Urothelium cell line (cell line): ENCODE measurements at places on chromosomes 13 and 19.

DNA sequence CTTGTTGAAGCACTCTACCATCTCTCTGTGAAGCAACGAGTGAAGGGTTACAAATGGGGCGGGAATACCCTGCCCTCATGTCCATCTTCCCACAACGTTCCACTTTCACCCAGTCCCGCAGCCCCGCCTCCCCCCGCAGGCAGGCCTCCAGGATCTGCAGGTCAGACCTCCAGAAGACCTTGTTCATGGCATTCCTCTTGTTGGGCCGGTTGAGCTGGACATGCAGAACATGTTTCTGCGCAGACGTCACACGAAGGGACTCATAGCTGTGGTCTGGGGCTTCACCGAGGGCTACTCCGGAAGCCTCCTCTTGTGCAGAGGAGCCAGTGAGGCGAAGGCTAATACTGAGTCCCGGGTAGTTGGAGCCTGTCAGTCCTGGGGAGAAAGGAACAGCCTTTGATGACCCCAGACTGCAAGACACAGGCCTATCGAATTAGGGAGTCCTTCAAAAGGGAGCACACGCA lies 420 bp downstream of the ECH1 start:
- peak; percentile 57 for DNase-seq

- no peak for DNase-seq
Measured at GRCh38 chr13:61339054-61339621, 76.5 kb downstream of the PCDH20 start.

GRCh38 chr19:30504272-30504671 lies 132.1 kb downstream of the ZNF536 start:
- no peak for DNase-seq

- DNase-seq = no peak
Measured at GRCh38 chr19:7516333-7516732, 430 bp downstream of the ZNF358 start.

- no peak for DNase-seq
Measured at GRCh38 chr13:103187721-103188156, 121.5 kb upstream of the SLC10A2 start.

- DNase-seq = no peak
Measured at GRCh38 chr19:19304186-19304965, 15.9 kb downstream of the SUGP1 start.

DNA sequence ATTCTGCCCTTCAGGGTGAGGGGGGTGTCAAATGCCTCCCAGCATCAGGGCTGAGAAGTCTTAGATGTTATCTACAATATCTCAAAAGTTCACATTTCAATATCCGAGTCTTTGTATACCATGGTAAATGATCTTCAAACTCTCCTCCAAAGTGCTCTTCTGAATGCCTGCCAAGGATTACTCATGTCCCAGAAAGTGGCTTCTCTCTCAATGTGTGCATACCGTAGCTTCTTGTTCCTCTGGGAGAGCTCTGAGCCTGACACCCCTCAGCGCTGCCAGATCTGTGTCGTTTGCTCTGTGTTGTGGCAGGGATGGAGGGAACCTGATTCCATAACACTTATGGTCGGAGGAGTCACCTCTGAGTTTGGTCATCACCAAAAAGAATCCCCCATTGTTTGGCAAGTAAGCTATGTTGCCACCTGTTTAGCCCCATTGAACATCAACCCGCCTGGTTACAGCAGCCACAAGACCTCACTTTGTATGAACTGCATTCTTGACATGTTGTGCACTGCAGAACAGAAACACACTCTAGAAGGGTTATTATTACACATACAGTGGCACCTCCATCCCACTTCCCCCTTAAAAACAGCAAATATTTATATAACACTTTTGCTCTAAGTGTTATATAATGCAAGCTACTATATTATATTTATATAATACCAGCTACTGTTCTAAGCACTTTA lies 163.1 kb upstream of the MIR17HG start:
- peak; percentile 8 for DNase-seq

DNA sequence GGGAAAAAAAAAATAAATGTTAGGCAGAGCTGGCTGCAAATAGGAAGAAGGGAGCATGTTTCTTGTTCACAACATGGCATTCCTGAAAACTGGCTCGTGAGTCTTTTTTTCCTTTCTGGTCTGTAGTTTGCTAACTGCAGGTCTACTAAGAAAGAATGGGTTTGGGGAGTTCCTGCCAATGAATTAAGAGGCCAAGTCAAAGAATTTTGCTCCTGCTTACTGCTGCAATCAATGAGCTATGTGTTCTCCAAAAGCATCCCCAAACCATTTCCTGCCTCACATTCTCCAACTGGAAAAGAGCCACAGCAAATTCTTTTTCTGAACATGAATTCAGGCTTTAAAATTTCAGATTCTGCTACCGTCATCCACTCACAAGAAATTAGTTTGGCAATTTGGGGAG lies 88.6 kb downstream of the DCT start:
- DNase-seq = no peak

DNA sequence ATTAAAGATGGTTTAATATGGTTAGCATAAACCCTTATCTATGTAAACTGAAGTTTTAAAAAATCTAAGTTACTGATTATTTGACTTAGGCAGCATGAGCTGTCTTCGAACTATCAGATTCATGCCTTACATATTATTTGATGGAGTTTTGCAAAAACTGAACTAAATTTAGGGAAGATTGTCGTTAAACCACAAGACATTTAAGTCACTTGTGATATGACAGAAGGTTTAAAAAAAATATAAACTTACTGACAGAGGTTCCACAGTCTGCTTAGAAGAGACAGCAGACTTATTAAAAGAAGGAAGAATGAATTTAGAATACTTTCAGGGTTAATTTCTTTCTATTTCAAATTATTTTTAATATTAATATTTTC lies 110.9 kb upstream of the FRY start:
- no peak for DNase-seq

DNA sequence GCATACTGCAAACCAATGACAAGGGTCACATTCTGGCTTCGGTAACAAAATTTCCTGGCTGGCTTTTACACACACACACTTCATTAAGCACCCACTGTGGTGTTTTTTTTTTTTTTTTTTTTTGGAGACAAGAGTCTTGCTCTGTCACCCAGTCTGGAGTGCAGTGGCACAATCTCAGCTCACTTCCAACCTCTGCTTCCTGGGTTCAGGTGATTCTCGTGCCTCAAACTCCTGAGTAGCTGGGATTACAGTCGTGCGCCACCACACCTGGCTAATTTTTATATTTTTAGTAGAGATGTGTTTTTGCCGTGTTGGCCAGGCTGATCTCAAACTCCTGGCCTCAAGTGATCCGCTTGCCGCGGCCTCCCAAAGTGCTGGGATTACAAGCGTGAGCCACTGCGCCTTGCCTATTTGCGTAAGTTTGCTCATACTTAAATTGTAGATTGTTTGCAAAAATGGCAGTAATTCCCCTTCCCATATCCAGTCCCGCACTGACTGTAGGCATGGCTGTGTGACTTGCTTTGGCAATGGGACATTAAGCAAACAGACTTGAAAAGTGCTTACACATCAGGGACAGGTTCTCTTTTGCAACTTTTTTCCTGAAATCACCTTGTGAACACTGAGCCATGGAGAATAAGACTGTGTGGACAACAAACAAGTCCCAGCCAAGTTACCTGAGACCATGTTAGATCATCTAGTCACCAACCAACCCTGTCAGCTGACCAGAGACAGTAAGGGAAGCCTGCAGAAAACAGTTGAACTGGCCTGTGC lies 42.1 kb upstream of the EBPL start:
- no peak for DNase-seq

- DNase-seq = peak; percentile 87
Measured at GRCh38 chr19:38514812-38515633, 81.5 kb downstream of the RYR1 start.

GRCh38 chr19:45645631-45646344 lies 6.6 kb upstream of the EML2 start:
- DNase-seq = peak; percentile 84

GRCh38 chr19:28823338-28823961 lies 389.5 kb downstream of the UQCRFS1 start:
- peak; percentile 52 for DNase-seq

GRCh38 chr19:7845390-7846154 lies 15.6 kb downstream of the EVI5L start:
- DNase-seq = no peak

GRCh38 chr13:98507282-98507797 lies 69.6 kb downstream of the STK24 start:
- no peak for DNase-seq

GRCh38 chr13:42001580-42001979 lies 40.7 kb upstream of the VWA8 start:
- peak; percentile 33 for DNase-seq

GRCh38 chr13:108494991-108495645 lies 134.3 kb upstream of the MYO16 start:
- peak; percentile 6 for DNase-seq
